ENCODE measurements at places on chromosomes 1 and 21.

DNA sequence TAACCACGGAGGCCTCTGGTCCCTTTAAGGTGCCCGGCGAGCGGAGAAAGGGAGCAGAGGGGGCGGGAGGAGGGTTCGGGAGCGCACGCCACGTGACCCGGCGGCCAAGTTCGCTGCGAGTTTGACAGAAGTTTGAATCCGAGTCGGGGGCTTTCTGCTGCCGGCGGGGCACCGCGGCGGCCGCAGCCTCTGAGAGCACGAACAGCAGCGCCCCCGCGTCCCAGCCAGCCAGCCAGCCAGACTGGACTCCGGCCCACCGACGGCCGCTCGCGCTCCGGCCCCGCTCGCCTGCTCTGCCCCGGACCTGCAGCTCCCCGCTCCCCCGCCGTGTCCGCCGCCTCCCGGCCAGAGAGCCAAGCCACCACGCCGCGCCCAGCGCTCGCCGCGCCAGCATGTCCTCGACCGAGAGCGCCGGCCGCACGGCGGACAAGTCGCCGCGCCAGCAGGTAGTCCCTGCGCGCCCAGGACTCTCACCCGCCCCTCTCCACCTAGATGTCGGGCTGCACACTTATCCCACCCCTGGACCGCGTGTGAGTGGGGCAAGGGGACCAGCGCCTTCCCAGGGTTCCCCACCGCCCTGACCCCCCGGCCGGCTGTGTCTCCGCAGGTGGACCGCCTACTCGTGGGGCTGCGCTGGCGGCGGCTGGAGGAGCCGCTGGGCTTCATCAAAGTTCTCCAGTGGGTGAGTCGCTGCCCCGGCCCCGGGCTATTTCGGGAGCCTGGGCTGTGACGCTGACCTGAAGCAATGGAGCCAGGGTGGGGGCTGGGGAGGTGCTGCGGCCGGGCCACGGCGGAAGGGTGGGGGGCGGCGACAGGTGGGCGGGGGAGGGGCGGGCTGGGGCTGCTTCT, at the start of gene SYPL2:
Gene SYPL2 (plus strand): TSS at position 95 of the 849 bp plus-strand sequence. CDS start 298 bp downstream, at position 393.
- no peak for DNase-seq

GRCh38 chr21:19463966-19464365, 1060.4 kb upstream of the TMPRSS15 start:
- DNase-seq, result no peak

- no peak for DNase-seq
Measured at GRCh38 chr1:39427912-39428311, 63.5 kb upstream of the BMP8A start.

GRCh38 chr1:36528361-36529349, 45.9 kb upstream of the CSF3R start:
- DNase-seq, result no peak

- DNase-seq, result peak; percentile 14
Measured at GRCh38 chr1:240691909-240692705, 80.2 kb upstream of the GREM2 start.

GRCh38 chr1:112502826-112503225, 5.9 kb upstream of the WNT2B start:
- DNase-seq, result no peak

- no peak for DNase-seq
Measured at GRCh38 chr1:48030696-48031365, 33.6 kb upstream of the TRABD2B start.

DNA sequence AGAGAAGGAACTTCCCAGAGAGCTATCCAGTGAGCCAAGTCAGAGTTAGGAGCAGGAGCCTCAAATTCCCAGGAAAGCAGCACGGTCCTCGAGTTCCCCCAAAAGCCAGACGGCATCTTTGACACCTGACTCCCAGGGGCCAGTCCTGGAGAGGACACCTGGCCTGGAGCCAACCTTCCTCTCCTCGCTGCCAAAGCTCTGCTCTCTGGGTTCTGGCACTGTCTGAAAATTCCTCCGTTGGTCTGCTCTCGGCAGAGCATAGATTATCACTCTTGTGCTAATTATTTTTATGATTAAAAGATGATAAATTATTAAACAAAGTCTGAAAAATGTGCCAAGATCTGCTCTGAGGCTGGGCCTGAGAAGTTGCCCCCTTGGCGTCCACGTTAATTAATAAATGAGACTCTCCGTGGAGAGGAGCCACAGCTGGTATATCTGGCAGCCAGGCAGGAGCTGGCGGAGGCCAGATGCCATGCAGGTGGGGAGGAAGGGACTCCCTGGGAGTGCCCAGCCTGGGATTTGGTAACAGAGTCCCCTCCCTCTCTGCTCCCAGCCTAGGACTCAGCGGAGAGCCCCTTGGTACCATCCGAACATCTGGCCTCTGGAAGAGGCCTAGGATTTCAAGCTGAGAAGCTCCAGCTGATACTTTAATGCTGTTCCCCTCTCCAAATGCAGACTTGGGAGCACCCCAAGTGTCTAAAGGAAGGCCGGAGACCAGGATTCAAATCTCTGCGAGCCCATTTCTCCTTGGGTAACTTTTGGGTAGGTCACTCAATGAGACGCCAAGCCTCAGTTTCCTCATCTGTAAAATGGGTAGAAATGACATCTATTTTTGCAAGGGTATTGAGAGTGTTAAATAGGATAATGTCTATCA, 163.7 kb upstream of the POU3F1 start:
- peak; percentile 100 for DNase-seq

DNA sequence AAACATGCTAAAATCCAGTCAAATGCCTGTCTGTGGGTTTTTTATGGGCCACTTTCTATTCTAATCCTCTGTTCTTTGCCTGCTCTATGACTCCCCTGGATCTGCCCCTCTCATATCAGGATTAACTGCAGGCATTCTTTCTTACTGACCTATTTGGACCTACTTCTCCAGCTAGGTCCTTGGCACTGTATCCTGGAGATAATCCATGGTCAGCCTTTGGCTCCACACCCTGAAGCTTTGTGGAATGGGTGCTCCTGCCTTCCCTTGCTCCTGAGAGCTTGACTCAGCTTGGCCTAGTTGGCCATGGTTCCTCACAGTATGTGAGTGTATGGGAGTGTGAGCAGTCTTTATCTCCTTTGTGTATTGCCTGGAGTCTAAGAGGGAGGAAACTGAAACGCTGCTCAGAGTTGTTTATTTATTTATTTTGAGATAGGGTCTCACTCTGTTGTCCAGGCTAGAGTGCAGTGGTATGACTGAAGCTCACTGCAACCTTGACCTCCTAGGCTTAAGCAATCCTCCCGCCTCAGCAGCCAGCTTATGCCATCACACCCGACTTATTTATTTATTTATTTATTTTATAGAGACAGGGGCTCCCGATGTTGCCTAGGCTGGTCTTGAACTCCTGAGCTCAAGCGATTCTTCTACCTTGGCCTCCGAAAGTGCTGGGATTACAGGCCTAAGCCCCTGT, 28.7 kb upstream of the CDC14A start:
- DNase-seq, result no peak

GRCh38 chr1:171798765-171799164, 17.3 kb downstream of the METTL13 start:
- no peak for DNase-seq

- DNase-seq, result no peak
Measured at GRCh38 chr1:204564835-204565234, 48.6 kb downstream of the MDM4 start.

- DNase-seq, result no peak
Measured at GRCh38 chr21:36866419-36866818, 100.0 kb downstream of the HLCS start.

GRCh38 chr1:85991261-85991660, 165.3 kb downstream of the COL24A1 start:
- DNase-seq, result no peak

DNA sequence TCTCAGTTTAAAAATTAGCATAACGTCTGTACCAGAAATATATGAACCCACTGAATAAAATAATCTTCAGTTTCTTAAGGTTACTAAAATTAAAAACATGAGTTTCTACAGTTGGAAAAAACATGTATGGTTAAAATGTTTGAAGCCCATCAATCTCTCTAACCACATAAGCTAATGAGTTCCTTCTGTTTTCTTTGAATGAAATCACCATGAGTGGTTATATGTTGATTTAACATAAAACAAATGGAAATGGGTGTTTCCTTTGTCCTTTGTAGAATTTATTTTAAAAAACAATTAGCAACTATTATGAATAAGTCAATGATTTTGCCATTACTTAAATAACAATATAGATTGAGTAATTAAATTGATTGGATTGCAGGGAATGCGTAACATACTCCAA, 3.0 kb upstream of the ADGRL2 start:
- DNase-seq, result no peak

- DNase-seq, result no peak
Measured at GRCh38 chr1:45172005-45172404, 34.4 kb downstream of the ZSWIM5 start.

GRCh38 chr1:156652131-156652991, 10.4 kb downstream of the BCAN start:
- DNase-seq, result no peak

- no peak for DNase-seq
Measured at GRCh38 chr1:53962395-53962794, 16.2 kb downstream of the LRRC42 start.

DNA sequence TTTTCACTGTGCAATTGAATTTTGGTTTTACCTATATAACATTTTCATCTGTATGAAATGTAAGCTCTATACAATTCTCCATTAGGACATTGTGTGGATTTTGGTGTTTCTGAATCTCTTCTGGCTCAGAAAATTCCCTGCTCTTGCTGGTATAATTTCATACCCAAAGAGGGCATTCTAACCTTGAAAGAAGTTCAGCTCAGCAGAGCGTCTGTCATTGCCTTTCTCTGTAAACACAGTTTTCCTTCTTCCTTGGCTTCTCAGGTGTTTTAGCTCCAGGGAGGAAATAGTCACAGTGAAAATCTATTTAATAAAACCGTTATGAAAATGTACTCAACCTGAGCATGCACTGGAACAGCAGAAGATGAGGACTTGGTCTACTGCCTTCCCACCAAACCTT, 16.0 kb downstream of the DISC1 start:
- no peak for DNase-seq

DNA sequence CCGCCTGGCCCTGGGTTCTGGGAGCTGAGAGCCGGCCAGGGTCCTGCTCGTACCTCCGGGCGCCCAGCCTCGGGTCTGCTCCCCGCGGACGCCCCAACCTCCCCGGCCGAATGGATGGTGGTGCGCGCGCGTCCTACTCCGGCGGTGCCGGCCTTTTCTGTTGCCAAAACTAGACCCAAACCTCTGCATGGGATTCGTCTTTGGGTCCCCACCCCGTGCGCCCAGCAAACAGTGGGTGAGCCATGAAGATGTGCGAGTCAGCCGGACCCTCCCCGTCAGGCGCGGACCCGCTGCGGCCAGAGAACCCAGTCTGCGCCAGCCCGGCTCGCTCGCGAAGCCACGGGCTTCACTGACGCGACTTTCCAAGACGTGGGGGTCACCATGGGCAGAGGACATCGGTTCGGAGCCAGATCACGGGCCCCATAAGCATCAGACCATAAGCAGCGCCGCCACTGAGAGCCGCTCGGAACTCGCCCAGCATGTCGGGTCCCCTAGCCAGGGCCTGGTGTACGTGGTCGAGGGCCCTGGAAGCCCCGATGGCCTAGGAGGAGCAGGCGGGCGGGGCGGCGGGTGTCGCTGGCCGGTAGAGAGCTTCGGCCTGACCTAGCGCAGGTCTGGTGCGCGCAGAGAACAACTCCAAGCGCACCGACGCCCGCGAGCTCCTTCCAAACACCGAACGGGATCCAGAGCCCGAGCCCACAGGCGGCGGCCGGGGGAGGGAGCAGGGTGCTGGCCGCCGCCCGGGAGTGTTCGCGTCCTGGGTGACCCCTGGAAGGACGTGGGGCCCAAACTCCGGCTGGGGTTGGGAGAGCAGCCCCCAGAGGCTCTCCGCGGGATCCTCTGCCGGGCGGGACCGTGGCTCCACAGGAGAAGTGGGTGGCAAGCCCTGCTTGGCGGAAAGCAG, 1.0 kb upstream of the TP73 start:
- no peak for DNase-seq

DNA sequence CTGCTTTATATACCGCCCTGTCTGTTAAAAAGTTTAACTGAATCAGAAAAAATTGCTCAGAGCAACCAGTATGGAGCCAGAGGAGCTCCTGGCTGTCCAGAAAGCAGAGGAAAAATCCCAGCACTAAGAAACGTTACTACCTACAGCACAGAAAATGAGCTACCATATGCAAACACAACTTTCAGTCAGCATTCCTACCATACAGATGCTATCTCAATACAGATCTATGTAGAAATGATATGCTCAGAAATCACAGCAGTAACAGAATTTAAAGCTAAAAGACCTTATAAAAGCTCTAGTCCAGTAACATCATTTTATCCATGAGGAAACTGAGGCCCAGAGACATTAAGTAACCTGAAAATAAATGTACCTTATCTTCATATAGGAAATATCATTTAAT, 38.7 kb downstream of the PCNX2 start:
- DNase-seq, result no peak

DNA sequence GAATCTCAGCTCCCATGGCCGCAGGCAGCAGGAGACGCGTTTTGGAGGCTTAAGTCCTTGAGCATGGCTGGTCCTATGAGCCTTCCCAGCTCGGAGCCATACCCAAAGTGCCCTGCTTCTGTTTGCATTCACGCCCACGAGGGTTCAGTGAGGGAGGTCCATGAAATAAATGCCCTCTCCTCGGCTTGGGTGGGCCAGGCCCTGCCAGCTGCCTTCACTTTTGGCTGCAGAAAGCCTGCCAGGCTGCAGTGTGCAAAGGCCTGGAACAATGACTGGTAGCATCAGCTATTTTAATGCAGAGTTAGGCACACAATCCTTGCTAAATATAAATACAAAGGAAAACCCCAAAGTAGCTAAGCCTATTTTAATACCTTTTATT, 49.4 kb downstream of the H3-3A start:
- DNase-seq, result no peak

DNA sequence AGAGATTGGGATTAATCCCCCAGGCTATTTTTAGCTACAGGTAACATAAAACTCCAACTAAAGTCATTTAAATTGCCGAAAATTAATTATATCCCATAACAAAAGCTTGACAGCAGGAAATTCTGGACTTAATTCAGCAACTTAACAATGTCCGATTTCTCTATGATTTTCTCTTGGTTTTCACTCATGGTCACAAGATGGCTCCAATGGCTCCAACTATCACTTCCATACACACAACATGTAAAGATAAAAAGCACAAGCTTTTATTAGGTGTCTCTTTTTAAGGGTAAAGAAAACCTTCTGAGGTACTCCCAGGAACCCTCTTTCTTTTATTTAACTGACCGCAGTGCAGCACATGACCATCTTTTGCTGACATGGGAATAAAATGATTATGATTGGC, 363.5 kb upstream of the PTBP2 start:
- no peak for DNase-seq

DNA sequence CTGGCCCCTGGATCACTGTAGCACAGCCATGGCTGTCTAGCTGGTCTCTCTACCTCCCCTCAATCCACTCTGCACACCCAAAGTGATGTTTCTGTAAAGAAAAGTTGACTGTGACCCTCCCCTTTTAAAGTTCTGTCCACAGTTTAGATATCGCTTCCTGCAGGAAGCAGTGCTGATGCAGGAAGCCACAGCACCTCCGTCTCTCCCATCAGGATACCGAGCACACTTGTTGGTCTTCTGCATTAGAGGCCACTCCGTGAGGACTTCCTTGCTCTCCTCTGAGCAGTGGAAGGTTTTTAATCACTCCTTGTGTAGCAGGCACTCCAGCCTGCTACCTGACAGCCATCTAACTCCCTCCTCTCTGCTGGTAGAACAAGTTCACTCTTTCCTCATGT, 69.5 kb downstream of the GADD45A start:
- no peak for DNase-seq
